ENCODE measurements at places on chromosomes 16 and 17.

DNA sequence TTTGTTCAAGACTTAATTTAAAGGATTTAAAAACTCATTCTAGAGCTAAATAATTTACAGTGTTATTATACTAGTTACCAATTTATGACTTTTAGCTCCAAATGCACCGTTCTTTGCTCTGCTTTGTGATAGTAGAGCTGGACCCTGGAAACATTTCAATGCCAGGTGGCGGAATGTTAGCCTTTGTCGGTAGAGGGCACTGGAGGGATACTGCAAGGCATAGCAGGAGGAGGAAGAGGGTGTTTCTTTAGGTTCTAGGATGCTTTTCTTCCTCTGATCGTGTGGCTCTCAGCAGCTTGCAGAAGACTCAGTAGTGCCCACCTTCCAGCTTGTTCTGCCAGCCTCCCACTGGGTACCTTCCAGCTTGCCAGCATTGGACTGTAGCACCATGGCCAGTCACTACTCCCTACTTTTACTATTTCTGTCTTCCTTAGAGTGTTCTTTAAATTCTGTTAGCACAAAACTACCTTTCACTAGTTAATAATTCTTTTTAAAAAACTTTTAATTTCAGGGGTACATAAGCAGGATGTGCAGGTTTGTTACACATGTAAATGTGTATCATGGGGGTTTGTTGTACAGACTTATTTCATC lies 325.3 kb downstream of the UTP18 start:
- no peak overlapping the region for H3K4me3 ChIP-seq
- peak; percentile 62 for DNase-seq
- no peaks in the 10 kb centered on the region for H3K4me1 ChIP-seq
- H3K36me3 ChIP-seq, result no peaks in the 10 kb centered on the region

- H3K4me3 ChIP-seq, result no peak overlapping the region
- H3K27me3 ChIP-seq, result no peaks in the 10 kb centered on the region
- H3K4me1 ChIP-seq, result no peaks in the 10 kb centered on the region
- no peaks in the 10 kb centered on the region for H3K36me3 ChIP-seq
- no peak for DNase-seq
These were observed 1327.3 kb upstream of the GOT2 start for GRCh38 chr16:60061396-60061795.

GRCh38 chr17:4152471-4152870 lies 9.5 kb downstream of the CYB5D2 start:
- H3K4me1 ChIP-seq, result no peaks in the 10 kb centered on the region
- no peak overlapping the region for H3K4me3 ChIP-seq
- no peaks in the 10 kb centered on the region for H3K27me3 ChIP-seq
- no peak overlapping the region for H3K27ac ChIP-seq

DNA sequence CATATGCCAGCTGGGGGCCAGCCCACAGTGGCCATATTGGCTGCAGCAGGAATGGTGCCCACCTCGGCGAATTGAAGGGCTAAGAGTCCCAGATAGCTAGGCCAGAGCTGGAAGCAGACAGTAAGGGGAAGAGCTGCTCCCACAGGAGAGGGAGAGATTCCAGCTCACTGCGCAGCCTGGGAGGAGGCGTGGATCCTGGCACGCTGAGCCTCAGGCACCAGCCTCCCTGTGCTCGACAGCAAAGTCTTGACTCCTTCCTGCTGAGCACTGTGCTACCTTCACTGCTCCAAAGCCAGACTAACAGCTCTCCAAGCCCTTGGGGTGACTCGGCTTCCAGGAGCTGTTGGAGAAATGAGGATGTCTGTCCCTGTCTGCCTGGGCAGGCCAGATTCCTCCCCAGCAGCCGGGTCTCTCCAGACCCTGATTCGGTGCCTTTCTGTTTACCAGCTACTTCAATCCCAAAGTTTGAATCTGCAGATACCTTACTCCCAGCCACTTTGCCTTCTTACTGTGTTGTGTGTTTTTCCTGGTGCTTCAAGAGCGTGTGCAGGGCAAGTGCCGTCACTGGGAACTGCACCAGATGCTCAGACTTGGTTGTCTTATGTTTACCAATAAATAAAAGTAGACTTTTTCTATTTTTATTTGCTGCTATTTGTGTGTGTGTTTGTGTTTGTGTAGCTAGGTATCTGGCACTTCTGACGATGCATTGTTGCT lies 9.1 kb downstream of the CBX2 start:
- no peak overlapping the region for H3K4me3 ChIP-seq
- H3K27me3 ChIP-seq, result peaks cover 21% of the 10 kb centered on the region
- peaks cover 13% of the 10 kb centered on the region for H3K36me3 ChIP-seq
- no peak overlapping the region for H3K27ac ChIP-seq

GRCh38 chr16:73216932-73217331 lies 169.0 kb upstream of the ZFHX3 start:
- no peak overlapping the region for H3K4me3 ChIP-seq
- no peak for DNase-seq
- no peaks in the 10 kb centered on the region for H3K36me3 ChIP-seq
- H3K4me1 ChIP-seq, result no peaks in the 10 kb centered on the region
- no peaks in the 10 kb centered on the region for H3K27me3 ChIP-seq
- no peak overlapping the region for H3K27ac ChIP-seq

DNA sequence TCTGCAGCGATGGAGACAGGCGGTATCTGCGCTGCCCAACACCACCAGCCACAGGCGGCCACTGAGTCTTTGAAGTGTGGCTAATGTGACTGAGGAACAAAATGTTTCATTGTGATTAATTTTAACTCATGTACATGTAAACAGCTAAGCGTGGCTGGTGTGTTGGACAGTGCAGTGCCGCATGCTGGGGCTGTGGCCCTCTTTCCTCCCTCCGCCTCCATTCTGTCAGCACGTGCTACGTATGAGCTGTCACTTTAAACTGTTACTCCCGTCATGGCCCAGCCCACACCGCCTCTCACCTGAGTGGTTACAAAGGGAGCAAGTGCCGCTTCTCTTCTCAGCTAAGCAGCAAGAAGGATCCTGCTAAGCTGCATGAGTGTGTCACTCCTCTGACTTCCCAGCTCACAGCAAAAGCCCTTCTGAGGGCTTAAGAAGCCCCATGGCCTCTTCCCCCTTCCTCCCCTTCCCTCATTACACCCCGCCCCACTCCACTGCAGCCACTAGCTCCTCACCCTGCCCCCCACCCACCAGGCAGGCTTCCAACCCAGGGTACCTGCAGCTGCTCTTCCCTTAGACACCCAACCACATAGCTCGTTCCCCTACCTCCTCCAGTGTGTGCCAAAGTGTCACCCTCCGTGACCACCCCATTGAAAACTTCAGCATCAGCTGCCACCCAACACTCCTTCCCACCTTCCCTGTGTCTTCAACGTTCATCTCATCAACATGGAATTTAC lies 15.0 kb downstream of the HASPIN start:
- no peak overlapping the region for H3K4me3 ChIP-seq
- H3K27me3 ChIP-seq, result no peaks in the 10 kb centered on the region
- no peak for DNase-seq
- peaks cover 3% of the 10 kb centered on the region for H3K4me1 ChIP-seq
- H3K36me3 ChIP-seq, result no peaks in the 10 kb centered on the region
- H3K27ac ChIP-seq, result no peak overlapping the region

DNA sequence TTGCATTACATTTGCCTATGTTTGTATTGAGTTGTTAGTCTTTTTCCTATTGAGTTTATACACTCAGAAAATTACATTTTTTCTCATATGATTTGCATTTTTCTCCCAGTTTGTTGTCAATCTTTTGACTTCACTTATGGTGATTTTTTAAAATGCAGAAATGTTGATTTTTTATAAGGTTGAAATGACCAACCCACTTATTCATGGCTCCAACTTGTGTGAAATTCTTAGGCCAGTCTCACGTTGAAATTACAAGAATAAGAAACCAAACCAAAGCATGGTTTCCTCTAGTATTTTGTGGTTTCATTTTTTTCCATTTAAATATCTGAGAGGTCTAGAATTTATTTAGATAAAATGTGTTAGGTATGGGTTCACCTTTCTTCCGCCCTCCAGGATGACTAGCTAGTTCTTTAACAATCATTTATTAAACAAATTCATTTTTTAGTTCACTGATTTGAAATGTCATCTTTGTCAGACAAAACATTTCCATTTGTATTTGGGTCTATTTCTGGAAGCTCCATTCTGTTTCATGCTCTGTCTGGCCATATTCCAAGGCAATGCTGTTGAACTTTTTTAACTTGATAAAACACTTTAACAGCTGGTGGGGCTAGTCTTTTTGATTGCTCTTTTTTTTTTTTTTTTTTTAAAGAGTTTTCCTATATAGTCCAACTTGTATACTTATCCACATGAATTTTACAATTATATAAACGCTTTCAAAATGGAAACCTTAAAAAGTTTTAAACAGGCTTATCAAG lies 40.0 kb downstream of the FAM20A start:
- no peak overlapping the region for H3K4me3 ChIP-seq
- no peaks in the 10 kb centered on the region for H3K36me3 ChIP-seq
- no peak for DNase-seq
- H3K27me3 ChIP-seq, result no peaks in the 10 kb centered on the region

DNA sequence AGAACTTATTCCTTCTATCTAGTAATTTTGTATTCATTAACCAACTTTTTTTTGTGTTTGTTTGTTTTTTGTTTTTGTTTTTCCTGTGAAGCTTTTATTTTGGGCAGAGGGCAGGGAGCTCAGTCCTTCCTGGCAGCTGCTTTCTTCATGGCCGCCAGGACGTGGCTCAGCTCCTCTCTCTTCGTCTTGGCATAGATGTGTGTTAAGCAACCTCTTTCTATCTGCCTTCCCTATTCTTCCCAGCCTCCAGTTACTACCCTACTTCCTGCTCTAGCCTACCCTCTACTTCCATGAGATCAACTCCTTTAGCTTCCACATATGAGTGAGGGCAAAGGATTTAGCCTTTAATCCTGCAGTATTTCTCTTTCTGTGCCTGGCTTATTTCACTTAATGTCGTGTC lies 8.2 kb upstream of the BRD7 start:
- DNase-seq, result no peak
- no peak overlapping the region for H3K4me3 ChIP-seq
- no peaks in the 10 kb centered on the region for H3K27me3 ChIP-seq
- H3K4me1 ChIP-seq, result no peaks in the 10 kb centered on the region
- H3K36me3 ChIP-seq, result no peaks in the 10 kb centered on the region
- no peak overlapping the region for H3K27ac ChIP-seq
